ENCODE measurements at places on chromosomes 2 and 18.

DNA sequence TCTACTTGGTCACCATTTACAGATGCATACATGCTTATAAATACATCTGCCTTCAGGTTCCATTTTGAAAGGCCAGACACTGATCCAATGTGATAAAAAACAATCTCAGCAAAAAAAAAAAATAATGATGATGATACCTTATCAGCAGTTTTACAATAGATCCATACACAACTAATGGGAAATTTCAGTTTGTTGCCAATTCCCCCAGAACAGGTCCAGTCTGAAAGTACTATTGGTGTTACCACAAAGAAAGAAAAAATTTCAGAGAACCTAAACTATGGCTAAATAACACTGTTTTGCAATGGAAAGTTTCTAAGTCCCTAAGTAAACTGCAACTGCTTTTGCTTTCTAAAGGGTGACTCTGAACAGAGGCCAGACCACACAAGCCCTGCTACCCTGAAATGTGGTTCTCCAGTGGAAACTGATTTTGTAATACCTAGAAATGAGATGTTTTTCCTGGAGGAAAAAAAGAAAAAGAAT lies 54.1 kb downstream of the LPIN2 start:
- DNase-seq: no peak

DNA sequence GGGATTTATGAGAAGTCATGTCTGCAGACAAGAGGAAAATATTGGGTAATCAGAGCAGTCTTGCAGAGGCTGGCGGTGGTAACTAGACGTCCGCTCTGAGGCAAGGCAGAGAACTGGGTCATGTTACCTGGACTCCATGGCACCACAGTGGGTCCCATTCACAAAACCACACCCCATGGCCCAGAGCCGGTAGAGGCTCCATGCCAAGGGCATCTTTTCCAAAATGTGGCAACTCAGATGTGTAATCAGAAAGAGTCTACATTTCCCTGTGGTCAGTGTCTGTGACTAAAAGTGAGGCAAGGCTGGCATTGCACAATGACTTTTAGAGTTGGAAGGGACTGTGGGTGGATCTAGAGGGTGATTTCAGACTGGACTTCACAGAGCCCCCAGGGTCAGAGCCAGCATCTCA lies 113.1 kb downstream of the MREG start:
- DNase-seq: peak; percentile 48

DNA sequence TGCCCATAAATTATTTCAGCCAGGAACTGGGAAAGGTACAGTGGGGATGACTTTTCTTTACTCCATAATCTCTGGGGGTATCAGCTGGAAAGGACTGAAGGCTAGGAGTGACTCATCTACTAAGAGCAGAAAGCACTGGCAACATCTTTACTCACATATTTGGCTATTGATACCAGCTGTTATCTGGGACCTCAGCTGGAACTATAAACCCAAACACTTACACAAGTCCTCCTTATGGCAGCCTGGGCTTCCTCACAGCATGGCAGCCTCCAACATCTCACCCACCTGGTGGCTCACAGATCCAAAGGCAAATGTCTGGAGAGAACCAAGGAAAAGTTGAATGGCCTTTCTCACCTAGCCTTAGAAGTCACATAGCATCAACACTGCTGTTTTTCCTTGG lies 379.0 kb upstream of the RND3 start:
- no peak for DNase-seq

- DNase-seq: no peak
These were observed 423.3 kb downstream of the SETBP1 start for GRCh38 chr18:45104049-45104395.

DNA sequence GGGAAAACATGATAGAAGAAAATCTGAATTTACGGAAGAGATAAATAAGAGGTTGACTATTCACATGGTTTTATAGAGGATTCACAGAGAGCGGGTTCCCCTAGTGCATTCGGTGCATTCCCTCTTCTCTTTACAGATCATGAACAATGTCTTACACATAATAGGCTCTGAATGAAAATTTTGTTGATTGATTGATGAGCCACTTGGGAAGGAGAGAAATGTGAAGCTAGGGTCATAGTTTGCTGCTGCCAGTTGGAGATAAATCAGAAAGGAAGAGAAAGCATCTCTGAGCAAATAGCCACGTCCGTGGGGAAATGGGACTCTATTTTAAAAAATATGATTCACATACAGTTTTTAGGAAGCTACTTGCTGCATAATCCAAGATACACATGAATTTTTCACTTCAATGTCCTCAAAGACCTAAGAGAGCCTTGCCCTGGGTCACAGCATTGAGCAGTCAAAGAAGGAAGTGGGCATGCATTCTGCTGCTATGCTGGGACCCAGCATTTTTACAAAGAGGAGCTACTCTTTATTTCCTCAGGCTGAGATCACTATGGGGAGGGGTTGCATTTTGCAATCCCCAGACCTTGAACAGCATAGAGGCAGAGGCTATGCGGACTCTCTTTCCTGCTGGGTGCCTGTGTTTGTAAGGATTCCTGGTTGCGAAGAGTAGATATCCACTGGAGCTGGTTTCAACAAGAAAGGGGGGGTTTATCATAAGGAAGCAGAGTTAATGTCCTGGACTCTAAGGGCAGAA lies 395.3 kb downstream of the TSN start:
- DNase-seq: no peak

GRCh38 chr2:220277445-220277975 lies 650.1 kb downstream of the SLC4A3 start:
- no peak for DNase-seq

DNA sequence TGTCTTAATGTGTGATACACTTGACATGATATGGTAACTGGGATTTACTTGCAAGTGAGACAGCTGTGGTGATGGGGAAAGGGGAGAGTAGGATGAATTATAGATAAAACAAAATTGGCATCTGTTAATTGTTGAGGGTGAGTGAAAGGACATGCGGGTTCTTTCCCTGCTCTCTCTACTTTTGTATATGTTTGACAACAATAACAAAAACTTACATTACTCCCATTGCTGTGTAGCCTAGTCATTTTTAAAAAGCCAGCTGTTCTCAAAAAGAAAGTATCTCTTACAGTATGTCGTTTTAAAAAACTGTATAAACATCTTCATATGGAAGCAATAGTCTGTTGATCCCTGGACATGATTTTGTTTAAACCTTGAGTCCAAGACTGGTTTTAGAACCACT lies 117.6 kb downstream of the MYO1B start:
- DNase-seq: no peak

- no peak for DNase-seq
These were observed 55.5 kb upstream of the SLC8A1 start for GRCh38 chr2:40507432-40507831.

- DNase-seq: no peak
These were observed 20.0 kb upstream of the CAVIN2 start for GRCh38 chr2:191866675-191867506.

- DNase-seq: no peak
These were observed 70.1 kb downstream of the SLC39A10 start for GRCh38 chr2:195727106-195727505.

DNA sequence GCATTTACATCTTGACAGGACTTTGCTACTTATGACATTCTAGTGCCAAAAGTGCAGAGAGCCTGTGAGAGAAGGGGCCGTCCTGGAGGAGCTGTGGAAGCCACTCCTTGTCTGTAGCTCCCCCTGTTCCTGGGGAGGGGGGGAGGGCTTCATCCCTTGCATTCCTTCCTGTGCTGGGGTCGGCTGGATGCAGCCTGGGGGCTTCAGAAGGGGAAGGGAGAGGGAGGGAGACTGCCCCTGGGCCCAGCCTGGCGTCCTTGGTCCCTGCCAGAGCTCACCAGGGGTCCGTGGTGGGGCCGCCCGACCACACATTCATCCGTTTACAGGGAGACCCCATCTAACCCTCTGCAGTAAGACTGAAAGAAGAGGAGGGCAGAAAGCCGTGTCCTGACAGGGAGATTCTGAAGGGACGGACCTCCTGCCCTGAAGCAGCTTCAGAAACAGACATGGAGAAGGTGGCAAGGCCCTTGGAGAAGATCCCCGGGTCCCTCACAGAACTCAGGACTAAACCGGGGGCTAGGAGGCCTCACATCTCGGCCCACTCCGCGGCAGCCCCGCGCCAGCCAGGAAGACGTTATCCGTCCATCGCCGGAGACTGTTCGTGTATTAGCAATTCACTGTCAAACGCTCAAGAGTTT lies 258.3 kb upstream of the SALL3 start:
- DNase-seq: no peak

DNA sequence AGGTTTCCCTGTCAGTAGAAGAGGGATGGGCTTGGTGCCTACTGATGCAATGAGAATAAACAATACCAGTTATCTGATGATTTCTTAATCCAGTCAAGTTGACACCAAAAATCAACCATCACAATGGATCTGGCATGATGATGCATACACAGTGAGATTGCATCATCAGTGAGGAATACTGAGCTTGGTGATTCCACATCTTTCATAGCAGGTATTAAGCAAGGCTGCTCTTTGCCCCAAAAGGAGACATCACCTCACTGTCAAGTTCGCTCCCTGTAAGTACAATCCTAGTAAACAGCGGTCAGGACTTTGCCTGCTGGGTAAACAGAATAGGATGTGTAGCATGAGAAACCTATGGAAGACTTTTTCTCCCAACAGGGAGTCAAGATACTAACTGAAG lies 282.7 kb upstream of the CDH2 start:
- no peak for DNase-seq

DNA sequence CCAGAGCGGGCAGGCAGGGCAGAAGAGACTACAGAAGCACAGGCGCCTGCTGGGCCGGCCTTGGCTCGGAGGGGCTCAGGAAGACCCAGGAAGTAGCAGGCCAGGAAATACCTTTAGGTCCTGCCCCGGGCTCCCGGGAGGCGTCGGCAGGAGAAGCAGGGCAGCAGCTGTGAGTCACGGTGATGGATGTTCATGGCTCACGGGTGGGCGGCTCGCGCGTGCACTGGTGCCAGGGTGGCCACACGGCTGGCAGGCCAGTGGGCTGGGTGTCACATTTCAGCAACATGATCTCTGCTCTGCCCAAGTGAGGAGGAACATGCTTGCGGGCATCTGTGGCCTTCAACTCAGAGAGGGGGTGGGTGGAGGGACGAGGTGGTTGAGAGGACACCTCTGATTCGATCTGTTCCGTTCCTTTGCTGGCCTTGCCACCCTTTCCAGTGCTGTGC lies 139.3 kb downstream of the KLHL29 start:
- DNase-seq: peak; percentile 35

GRCh38 chr2:85248773-85249509 lies 78.8 kb downstream of the TGOLN2 start:
- no peak for DNase-seq

DNA sequence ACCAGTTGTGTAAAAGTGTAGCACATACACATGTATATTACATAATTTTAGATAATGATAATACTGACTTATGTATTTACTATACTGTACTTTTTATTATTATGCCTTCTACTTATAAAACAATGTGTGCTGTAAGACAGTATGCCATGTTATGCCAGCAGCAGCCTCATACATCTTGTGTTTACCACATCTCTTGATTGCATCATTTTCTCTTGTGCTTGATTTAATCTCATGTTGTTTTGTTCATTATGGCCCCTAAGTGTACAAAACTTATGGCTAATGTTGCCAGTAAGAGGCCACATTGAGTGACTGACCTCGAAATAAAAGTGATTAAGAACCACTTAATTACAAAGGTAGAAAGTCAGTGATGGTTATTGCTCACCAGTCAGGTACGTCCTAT lies 128.0 kb upstream of the SP5 start:
- DNase-seq: no peak

DNA sequence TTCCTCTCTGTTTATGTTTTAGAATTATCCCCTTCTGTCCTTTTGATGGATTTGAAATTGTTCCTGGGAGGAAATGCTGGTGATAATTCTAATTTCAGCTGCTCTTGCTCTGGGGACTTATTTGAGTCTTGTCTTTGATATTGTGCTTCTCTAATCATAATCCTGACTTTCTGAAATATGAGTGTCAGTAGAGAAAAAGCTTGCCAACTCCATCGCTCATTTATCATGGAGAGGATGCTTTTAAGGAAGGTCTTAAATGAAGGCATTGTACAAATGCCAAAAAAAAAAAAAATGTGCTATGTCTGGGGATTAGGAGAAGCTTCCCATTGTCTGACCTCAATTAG lies 159.5 kb downstream of the NYAP2 start:
- DNase-seq: no peak

GRCh38 chr2:176599796-176600485 lies 330.7 kb downstream of the MTX2 start:
- no peak for DNase-seq

GRCh38 chr2:140596447-140596846 lies 1534.4 kb downstream of the LRP1B start:
- no peak for DNase-seq

- DNase-seq: no peak
These were observed 180.6 kb downstream of the MTX2 start for GRCh38 chr2:176449852-176450251.

GRCh38 chr2:133624551-133624950 lies 56.3 kb upstream of the NCKAP5 start:
- DNase-seq: no peak

- no peak for DNase-seq
These were observed 40.6 kb downstream of the CPO start for GRCh38 chr2:206979922-206980321.

DNA sequence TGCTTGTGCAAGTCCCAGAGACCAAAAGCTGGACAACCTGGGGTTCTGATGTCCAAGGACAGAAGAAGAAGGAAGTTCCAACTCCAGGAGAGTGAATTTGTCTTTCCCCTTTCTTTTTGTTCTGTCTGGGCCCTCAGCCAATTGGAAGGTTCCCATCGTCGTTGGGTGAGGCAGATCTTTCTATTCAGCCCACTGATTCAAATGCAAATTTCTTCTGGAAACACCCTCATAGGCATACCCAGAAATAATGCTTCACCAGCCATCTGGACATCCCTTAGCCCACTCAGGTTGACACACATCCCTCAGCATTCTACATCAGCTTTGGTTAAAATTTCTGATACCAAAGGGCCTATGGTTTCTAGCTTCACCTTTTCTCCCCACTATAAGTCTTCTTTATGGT lies 156.5 kb downstream of the SP3 start:
- DNase-seq: no peak

DNA sequence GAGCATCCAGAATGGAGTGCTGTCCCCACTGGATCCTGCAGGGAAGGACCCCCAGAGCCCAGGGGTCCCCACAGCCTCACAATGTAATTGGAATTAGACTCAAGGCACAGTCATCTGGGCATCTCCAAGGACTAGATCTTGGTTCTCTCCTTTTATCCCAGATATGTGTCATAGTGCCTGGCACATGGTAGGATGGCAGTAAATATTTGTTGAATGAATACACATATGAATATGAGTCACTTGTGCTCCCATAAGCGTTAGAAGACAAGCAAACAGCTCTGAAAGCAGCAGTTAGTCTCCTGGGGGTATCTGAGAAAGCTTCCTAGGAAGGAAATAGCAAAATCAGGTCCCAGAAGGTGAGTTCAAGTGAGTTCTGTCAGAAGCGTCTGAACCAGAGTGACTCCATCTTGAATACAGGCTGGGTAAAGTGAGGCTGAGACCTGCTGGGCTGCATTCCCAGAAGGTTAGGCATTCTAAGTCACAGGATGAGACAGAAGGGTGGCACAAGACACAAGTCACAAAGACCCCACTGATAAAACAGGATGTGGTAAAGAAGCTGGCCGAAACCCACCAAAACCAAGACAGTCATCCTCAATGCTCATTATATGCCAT lies 234.1 kb upstream of the ID2 start:
- DNase-seq: no peak

- DNase-seq: no peak
These were observed 529.1 kb upstream of the MEX3C start for GRCh38 chr18:51726614-51727013.

- no peak for DNase-seq
These were observed 149.1 kb downstream of the RHBDD1 start for GRCh38 chr2:226984750-226985582.

GRCh38 chr2:218290316-218291261 lies 1.7 kb downstream of the TMBIM1 start:
- no peak for DNase-seq

- no peak for DNase-seq
These were observed 13.7 kb downstream of the WDR43 start for GRCh38 chr2:28908172-28908571.
